ENCODE measurements at places on chromosomes 13 and 19.

DNA sequence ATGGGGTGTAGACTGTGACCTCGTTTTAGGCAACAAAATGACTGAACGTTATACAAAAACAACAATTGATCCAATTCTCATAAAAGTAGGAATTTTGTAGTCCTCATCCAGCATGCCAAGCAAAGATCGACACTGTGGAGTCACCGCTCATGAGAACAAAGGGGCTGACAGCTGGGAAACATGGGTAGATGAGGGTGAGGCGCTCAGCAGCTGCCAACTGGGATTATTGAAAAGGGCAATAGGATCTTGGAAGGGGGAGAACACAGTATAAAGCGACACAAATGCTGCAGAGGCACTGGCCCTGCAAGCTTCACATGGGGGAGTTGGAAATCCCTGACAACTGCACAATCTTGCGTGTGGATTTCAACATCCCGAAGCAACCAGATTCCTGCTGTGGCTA lies 5.4 kb upstream of the ZNF765 start:
- no peak for DNase-seq

DNA sequence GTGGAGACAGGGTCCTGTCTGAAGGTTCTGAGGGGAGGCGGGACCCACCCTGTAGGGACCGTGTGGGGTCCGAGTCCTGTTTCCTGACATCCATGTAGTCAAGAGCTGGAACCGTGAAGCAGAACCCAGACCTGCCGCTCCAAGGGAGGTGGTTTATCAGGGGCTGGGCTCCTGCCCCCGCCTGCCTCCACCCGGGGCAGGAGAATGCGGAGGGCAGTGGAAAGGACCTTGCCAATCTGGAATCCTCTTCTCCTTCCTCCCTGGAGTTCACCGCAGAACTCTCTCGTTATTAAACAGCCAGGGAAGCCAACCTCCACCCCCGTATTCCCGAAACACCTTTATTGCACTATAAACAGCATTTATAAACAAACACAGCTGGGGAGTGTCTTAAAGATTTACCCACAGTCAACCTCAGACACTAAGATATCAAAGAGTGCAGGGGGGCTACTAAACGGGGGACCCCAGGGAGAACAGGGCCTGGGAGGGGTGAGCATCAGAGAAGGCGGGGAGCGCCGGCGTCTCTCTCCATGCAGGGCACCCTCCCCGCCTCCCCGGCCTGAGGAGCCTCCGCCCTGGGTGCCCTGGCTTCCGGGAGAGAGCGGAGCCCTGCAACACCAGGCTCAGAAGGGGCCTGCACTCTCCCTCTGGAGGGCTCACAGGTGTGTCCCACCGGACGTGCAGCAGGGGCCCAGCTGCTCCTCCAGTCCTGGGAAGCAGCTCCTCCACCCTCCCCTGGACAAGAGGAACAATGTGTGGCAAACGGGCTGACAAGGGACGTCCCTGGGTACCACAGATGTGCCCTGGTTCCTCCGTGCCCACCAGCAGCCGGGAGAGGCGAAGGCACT lies 3.6 kb downstream of the C2CD4C start:
- no peak for DNase-seq

DNA sequence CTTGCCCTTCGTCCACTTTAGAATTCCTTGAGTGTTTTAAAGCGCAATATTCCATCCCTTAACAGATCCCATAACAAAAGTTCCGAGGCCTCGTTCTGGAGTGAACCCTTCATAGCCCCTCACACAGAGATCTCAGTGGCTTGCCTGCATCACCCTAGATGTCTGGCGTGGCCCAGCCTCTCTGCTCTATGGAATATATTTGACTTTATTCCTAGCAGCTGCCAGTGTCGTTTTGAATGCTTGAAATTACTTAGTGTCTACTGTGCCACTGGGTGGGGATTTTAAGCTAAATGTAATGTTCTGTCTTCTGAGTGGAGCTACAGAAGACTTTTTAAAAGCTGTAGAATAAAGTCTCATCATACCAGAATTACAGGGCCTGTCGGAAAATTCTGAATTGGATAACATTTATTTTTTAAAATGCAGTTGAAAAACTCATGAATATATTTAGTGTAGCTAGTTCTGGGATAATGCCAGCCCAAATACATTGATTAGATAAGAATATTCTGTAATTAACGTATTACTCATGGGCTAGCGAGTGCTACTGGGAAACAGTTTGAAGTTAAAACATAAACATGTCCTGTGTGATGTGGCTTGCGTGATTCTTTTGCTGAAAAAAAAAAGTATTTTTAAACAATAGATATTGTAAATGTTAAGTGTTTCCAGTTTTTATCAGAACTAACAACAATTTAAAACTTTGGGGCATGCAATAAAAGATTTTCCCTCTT lies 111.8 kb downstream of the ESD start:
- no peak for DNase-seq

- DNase-seq: no peak
Observed at GRCh38 chr19:35860818-35861639, 4.3 kb downstream of the KIRREL2 start.

DNA sequence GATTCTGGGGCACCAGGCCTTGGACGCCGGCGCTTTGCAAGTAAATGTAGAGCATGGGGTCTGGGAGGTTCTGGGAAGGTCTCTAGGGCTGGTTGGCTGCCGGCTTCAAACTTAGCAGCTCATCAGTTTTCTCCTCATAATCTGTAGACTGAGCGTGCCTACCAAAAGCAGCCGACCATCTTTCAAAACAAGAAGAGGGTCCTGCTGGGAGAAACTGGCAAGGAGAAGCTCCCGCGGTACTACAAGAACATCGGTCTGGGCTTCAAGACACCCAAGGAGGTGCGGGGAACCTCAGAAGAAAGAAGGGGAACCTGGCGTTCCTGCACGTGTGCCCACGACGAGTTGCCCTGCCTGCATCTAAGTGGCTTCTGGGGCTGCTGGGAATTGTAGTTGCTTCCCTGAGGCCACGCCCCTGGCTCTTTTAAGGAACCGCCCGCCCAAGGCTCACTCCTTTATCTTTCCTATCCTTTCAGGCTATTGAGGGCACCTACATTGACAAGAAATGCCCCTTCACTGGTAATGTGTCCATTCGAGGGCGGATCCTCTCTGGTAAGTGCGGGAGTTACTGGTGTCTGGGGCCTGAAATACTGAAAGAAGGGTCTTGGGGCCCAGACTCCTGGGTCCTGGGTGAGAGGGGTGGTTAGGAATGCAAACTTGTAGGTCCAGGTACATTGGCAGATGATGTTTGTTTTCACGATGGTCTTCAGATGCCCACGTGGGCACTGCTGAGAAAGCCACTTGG lies 984 bp downstream of the RPS11 start:
- no peak for DNase-seq

DNA sequence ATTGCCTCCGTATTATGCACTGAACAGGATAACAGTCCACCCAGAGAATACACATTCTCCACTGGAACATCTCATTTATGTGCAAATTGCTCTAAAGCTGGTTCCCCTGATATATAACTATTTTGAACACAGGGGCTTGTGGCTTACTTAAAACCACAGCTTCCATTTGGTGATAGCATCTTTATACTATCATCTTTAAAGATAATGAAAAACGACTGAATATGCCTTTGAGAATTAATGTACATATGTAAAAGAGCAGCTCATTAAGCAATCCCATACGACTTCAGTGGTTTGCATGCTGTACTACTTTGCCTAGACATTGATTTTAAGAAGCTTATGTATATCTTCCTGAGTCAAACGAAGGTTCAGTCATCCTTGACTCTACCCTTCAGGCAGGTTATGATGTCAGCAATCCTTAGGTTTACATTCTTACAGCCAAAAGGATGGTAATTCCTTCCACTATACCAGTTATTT lies 40.8 kb downstream of the BRD4 start:
- DNase-seq: no peak
